ENCODE measurements at places on chromosomes 13 and 19. TPM values are rescaled to one million over a fixed set of nuclear protein-coding genes. Genes with fewer than 3 reads are reported as not detected.

The PRODH2 gene
- polyA plus RNA-seq, result not detected

The ZNF552 gene
- 8.0 TPM for polyA plus RNA-seq

The ZNF581 gene
- polyA plus RNA-seq, result 14.8 TPM

The ERICH6B gene
- polyA plus RNA-seq, result not detected

The BRME1 gene
- polyA plus RNA-seq, result 0.57 TPM

The ZNF570 gene
- 1.6 TPM for polyA plus RNA-seq

The FAM83E gene
- 0.31 TPM for polyA plus RNA-seq

The RNF225 gene
- not detected for polyA plus RNA-seq

The ZNF527 gene
- polyA plus RNA-seq, result 2.1 TPM

The SLC7A9 gene
- polyA plus RNA-seq, result 0.20 TPM

The TBXA2R gene
- polyA plus RNA-seq, result not detected

The NXNL1 gene
- not detected for polyA plus RNA-seq

The FPR1 gene
- polyA plus RNA-seq, result 7.7 TPM

The TIMM50 gene
- 71.6 TPM for polyA plus RNA-seq

The ZNF681 gene
- 1.4 TPM for polyA plus RNA-seq

The CHMP2A gene
- 105 TPM for polyA plus RNA-seq

The APOE gene
- 217 TPM for polyA plus RNA-seq

The BORCS8 gene
- 16.3 TPM for polyA plus RNA-seq

The APOC1 gene
- 0.79 TPM for polyA plus RNA-seq

The ZNF799 gene
- polyA plus RNA-seq, result 3.1 TPM

The SERPINE3 gene
- polyA plus RNA-seq, result not detected

The LILRA6 gene
- not detected for polyA plus RNA-seq

The ANGPTL4 gene
- 102 TPM for polyA plus RNA-seq

The PSG6 gene
- 0.40 TPM for polyA plus RNA-seq

The LMTK3 gene
- polyA plus RNA-seq, result 0.68 TPM

The RAB3A gene
- polyA plus RNA-seq, result 0.30 TPM

The C19orf67 gene
- not detected for polyA plus RNA-seq

The ZNF726 gene
- 0.82 TPM for polyA plus RNA-seq

The CBLC gene
- polyA plus RNA-seq, result 58.6 TPM

The PRTN3 gene
- polyA plus RNA-seq, result not detected

The LRG1 gene
- 3.5 TPM for polyA plus RNA-seq

The SYDE1 gene
- polyA plus RNA-seq, result 6.4 TPM

The KLK15 gene
- not detected for polyA plus RNA-seq

The CGB8 gene
- not detected for polyA plus RNA-seq

The NAPSA gene
- 0.51 TPM for polyA plus RNA-seq

The PLVAP gene
- polyA plus RNA-seq, result not detected

The LILRB5 gene
- polyA plus RNA-seq, result not detected
